ENCODE measurements at places on chromosomes 1 and 21.

- no peak for DNase-seq
Observed at GRCh38 chr1:234515821-234516241, 36.9 kb upstream of the TARBP1 start.

GRCh38 chr1:186768906-186769305 lies 59.8 kb upstream of the PLA2G4A start:
- no peak for DNase-seq

GRCh38 chr1:226327761-226328162 lies 18.8 kb upstream of the LIN9 start:
- no peak for DNase-seq

GRCh38 chr1:55172272-55172671 lies 42.9 kb downstream of the USP24 start:
- DNase-seq: no peak

DNA sequence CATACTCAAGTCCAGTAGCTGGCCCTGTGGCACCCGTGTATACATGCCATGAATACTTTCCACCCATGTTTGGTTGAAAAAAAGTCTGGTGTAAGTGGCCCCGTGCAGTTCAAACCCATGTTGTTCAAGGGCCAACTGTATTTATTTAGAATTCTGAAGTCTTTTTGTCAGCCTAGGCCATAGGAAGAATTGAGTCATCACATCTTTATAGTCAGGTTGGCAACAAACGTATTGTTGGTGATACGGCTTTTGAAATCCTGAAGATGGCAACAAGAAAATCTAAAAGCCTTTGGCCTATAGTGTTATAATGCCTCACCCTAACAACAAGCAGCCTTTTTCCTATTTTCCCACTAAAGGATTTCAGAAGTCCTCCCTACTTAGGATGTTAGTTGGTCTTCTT lies 363.6 kb downstream of the PLPP3 start:
- no peak for DNase-seq

GRCh38 chr21:33206771-33207281 lies 22.9 kb upstream of the IFNAR2 start:
- DNase-seq: no peak

DNA sequence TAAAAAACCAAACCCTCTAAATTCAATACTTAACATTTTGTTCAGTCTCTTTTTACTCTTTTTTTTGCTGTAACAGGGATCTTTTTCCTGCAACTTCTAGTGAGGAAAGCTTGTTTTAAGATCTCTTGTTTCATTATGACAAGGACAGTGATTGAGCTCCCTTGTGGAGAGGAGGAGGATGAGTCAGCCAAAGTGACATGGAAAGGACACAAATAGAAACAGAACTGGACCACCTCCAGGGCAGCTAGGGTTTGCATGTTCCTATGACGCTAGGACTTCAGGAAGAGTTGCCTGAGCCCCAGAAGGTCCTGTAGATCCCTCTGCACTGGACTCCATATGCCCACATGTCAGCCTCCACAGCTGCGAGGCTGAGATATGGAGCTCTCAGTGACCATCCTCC lies 212.6 kb upstream of the FAM78B start:
- DNase-seq: no peak

GRCh38 chr1:165886983-165887382 lies 59.6 kb downstream of the UCK2 start:
- DNase-seq: no peak

DNA sequence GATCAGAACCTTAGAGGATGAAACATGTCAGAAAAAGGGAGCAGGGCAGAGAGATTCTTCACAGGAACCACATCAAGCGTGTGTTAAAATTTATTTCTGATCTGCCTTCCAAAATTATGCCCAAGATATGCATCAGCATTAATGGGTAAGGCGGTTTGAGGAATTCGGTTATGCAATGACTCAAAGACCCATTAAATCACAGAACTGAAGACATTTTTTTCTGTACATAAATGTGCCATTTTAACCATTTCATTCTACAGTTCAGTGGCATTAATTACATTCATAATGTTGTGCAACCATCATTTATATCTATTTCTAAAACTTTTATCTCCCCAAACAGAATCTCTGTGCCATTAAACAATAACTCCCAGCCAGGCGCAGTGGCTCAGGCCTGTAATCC lies 43.4 kb downstream of the CNST start:
- no peak for DNase-seq

DNA sequence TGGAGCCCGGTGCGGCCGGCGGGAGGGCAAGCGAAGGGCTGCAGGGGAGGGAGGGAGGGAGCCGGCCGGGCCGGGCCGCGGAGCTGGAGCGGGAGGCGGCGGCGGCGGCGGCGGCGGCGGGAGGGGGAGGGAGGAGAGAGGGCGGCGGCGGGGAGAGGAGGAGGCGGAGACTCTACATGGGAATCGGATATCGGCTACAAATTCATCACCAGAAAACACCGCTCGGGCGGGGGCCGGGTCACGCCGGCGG lies at the start of gene AKT3:
AKT3 (minus strand) TSS at position 42 of the 250 bp plus-strand sequence. CDS start 7,073 bp downstream, outside the sequence.
- DNase-seq: no peak

DNA sequence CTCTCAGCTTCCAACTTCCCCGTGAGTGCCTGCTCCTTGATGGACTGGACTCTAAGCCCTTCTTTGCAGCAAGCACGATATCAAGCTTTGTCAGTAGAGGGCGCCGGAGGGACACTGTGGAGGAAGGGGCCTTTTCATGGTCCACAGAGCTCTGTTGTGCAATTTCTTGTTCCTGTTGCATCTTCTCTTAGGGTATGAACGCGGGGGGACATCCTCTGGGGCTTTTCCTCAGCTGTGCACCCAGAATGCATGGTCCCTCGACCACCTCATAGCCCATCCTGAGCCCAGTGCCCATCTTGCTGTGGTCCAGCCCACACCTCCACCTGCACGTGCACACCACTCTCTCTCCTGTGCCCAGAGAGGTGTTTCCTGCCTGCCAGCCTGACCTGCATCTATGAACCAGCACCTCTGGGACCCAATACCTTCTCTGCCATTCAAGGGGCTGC lies 556.8 kb downstream of the PTPRU start:
- peak; percentile 75 for DNase-seq

DNA sequence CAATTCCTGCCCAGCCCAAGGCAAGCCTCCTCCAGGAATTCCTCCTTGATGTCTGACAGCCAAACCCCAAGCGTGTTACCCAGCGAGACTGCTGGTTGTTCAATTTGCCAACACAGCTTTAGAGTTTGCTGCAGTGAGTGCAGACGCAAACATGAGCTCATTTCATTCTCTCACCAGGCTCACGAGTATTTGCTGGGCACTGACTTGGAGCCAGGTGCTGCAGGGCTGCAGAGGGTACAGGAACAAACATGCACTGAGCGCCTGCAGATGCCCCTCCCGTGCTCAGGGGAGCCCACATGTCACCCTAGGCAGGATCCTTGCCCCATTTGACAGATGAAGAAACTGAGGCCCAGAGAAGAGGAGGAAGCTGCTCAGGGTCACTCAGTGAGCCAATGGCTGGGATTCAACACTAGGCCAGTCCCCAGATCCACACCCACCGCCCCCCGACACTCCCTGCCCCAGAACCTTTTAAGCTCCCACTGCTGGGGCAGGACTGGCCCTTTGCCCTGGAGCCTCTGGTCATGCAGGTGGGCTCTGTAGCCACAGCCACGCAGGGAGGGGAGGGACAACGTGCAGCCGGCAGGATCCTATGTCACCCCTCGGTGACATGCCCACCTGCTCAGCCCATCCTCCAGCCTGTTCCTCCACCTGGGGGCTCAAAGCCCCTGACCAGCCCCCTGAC lies 363.7 kb downstream of the MATN1 start:
- no peak for DNase-seq

GRCh38 chr1:27605300-27605766 lies 1.4 kb upstream of the AHDC1 start:
- no peak for DNase-seq

- no peak for DNase-seq
Observed at GRCh38 chr21:46347791-46348381, 23.9 kb downstream of the PCNT start.

- no peak for DNase-seq
Observed at GRCh38 chr1:233278631-233279030, 16.9 kb downstream of the PCNX2 start.

- no peak for DNase-seq
Observed at GRCh38 chr1:156232201-156232894, 9.6 kb upstream of the BGLAP start.

DNA sequence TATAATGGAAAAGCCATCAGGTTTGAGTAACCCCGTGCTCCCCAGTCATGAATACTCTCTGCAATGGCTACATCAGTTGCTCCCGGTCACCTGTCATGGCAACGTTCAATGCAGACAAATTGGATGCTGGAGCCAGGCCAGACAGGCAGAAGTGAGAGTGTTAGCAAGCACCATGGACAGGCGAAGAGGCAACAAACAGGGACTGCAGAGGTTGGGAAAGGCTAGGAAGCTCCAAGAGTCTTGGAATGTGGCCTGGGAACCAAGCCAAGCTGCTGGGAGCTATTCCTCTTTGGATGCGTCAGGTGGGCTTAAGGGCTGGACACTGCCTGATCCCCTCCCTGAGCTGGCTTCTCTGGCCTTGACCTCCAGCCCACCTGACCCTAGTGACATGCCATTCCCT lies 102.9 kb downstream of the ACTL8 start:
- no peak for DNase-seq

GRCh38 chr1:110605901-110606656 lies at the start of gene KCNA2:
Gene KCNA2, minus strand, starts transcription at chr1:110606358. Its CDS starts 1,576 bp downstream, at chr1:110604782.
- DNase-seq: no peak

GRCh38 chr1:208535511-208535910 lies 291.3 kb upstream of the PLXNA2 start:
- DNase-seq: no peak

Measured in brain microvascular endothelial cell (primary cell).